Activated naive CD4-positive, alpha-beta T cell (primary cell): ENCODE measurements at places on chromosomes 16 and 17.

- DNase-seq = no peak
These were observed 8.4 kb downstream of the SLC16A5 start for GRCh38 chr17:75096082-75096625.

DNA sequence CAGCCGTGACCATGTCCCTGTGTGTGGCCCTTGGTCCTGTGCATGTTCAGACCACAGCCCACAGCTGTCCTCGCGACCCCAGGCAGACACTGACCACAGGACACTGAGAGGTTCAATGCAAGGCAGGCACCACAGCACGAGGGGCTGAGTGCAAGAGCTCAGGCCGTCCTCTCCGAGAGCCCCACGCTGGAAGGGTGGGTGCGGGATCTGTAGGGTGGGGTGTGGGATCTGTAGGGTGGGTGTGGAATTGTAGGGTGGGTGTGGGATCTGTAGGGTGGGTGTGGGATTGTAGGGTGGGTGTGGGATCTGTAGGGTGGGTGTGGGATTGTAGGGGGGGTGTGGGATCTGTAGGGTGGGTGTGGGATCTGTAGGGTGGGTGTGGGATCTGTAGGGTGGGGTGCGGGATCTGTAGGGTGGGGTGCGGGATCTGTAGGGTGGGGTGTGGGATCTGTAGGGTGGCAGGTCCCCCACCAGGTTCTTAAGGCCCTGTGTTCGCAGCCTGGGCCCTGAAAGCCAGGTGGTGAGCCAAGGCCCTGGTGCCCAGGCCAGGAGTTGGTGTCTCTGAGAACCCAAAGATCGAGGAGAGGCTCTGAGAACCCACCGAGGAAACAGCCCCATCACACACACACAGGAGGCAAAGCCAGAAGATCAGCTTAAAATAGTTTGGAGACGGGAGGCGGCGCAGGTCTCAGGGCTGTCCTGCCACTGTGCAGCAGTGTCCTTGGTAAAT, 48.2 kb downstream of the METRNL start:
- DNase-seq = no peak

DNA sequence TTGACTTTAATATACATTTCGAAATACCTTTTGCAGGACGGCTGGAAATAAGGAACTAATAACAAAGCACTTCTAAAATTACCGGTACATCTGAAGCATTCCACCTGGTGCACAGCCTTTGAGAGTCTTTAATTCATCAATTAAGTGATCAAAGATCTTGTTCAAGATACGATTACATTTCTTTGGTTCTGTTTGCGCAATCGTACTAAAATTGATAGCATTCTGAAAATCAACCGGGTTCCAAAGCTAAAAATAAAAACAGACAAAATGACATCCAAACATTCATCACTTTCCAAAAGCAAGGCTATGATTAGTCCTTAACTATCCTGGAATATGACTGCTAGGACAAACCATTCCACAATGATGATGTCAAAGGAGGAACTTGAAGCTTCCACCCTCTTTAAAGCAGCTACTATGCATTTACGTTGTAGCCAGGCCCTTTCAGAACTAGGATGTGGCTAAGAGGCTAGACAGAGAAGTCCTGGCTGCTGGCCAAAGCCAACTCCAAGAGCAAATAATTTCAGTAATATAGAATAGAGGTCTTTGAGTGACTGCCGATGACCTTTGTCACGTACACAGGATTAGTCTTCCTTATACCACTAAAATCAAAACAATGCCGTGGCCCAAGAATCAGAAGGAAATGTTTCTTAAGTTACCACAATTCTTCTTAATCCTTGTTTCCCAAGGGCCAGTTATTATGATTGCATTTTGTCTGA, 299.8 kb upstream of the PSMD7 start:
- no peak for DNase-seq

- DNase-seq = no peak
These were observed 7.7 kb upstream of the ENGASE start for GRCh38 chr17:79066963-79067362.

- DNase-seq = no peak
These were observed 156.4 kb downstream of the CMIP start for GRCh38 chr16:81601008-81601428.

DNA sequence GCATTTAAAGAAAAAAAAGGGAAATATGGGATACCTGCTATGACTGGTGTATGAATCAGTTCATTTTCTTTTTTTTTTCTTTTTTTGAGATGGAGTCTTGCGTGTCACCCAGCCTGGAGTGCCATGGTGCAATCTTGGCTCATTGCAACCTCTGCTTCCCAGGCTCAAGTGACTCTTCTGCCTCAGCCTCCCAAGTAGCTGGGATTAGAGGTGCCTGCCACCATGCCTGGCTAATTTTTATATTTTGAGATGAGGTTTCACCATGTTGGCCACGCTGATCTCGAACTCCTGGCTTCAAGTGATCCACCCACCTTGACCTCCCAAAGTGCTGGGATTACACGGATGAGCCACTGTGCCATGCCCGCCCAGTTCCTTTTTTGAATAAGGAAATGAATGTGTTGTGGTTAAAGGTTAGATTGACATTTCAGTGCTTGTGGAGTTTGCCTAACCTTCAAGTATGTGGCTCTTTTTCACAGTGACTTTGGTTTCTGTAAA, 7.7 kb downstream of the HAPSTR1 start:
- DNase-seq = no peak

DNA sequence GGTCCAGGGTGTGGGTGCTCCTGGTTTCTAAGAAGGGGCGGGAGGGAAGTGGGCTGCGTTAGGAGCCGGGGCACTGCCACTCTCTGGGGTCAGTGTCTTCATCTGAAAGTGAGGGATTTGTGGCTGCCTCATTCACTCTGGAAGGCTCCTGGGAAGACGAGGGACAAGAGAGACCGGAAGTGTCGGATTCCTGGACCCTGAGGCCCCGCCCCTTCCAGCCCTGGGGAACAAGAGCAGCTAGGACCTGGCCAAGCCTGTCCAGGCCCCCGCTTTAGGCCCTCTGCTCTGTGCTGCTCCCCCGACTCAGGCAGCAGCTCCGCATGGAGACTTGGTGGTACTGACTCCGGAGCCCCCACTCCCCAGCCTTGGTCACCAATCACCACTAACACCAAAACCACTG, 6.5 kb downstream of the LGALS3BP start:
- no peak for DNase-seq

DNA sequence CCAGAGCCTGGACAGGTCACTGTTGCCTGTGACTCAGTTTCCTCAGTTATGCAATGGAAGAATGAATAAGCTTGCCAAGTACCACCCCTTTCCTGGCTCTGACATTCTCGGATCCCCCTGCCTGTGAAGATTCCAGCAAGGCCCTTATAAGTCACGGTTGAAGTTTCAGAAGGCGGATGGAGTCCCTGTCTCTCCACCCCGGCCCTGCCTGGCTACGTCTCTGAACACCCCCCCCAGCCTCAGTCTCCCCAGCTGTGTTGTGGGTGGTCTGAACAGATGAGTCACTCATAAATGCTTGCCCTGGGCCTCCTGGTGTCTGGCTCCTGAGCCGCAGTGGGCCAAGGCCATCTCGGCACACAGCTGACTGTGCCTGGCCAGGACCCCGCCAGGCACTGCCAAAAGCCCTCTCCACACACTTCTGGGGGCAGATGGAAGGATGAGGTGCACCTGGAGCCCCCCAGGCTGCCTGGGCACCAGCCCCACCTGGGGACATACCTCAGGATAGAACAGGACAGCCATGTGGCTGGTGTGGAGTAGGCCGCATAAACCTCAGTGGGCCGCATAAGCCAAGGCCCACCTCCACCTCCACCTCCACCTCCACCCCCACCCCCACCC, 15.4 kb downstream of the VASN start:
- no peak for DNase-seq

- DNase-seq = no peak
These were observed 12.4 kb downstream of the ZFPM1 start for GRCh38 chr16:88465387-88465983.

GRCh38 chr16:81469710-81470535, 25.3 kb downstream of the CMIP start:
- DNase-seq = no peak

GRCh38 chr17:79627766-79628690, 17.2 kb upstream of the RBFOX3 start:
- DNase-seq = no peak

DNA sequence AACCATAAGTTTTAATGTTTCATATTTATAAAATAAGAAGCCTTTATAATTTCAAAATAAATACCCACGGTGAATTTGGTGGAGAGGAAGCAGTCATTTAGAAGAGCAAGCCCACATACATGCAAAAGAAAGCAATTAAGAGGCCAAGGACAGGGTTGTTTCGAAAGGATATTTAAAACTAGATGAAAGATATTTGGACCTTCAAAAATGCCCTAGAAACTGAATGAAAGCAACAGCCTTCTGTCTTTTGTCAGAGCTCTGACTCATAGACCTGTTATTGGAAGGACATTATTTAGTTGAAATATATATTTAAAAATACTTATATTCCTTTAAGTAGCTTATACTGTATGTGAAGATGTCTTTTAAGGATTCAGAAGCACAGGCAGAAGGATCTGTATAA, 8.6 kb upstream of the METTL9 start:
- no peak for DNase-seq

DNA sequence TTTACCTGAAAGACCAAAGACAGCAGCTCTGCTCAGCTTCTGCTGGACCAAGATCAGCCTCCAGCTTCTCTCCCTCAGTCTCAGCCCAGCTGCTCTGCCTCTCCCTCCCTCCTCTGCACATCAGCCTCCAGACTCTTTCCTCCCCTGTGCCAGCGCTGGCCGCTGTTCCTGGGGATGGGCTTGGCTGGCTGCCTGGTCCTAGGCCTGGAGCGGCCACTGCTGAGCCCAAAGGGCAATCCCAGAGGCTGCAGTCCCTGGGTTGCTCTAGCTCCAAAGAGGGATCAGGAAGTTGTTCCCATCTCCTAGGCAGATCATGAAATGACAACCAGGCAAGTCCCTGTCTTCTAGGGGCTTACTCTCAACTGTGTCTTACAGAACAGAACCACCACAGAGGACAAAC, 31.3 kb downstream of the DCUN1D3 start:
- no peak for DNase-seq

- DNase-seq = no peak
These were observed at the start of gene RASL10B for GRCh38 chr17:35731239-35731916. RASL10B (plus strand) TSS chr17:35731639; CDS start chr17:35735185, 3,546 bp downstream.

DNA sequence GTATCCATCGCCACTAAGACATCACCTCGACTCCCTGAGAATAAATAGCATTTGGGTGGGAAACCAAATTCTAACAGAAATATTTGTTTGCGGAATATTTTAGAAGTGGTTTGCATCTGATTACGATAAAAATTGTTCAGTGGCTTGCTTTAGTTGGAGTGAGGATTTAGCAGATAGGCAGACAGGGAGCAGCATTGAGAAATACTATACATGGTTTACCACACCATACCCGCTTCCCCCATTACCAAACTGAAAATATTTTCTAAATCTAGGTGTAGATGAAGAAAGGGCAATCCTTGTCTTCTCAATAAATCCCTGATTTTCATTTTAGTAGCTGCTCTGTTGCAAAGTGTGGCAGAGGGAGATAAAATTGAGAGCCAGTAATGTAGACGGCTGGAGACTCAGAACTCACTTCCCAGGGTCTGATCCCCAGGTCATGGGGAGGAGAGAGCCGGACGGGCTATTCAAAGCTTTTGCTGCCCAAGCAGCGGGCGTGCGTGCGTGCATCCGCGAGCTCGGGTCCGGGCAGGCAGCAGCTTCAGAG, 808 bp upstream of the BAHCC1 start:
- DNase-seq = no peak

- DNase-seq = no peak
These were observed 3.0 kb upstream of the TMEM204 start for GRCh38 chr16:1530349-1530882.

GRCh38 chr16:5001571-5001970, 32.2 kb downstream of the NAGPA start:
- no peak for DNase-seq

GRCh38 chr17:57651996-57652395, 93.1 kb downstream of the CCDC182 start:
- no peak for DNase-seq

DNA sequence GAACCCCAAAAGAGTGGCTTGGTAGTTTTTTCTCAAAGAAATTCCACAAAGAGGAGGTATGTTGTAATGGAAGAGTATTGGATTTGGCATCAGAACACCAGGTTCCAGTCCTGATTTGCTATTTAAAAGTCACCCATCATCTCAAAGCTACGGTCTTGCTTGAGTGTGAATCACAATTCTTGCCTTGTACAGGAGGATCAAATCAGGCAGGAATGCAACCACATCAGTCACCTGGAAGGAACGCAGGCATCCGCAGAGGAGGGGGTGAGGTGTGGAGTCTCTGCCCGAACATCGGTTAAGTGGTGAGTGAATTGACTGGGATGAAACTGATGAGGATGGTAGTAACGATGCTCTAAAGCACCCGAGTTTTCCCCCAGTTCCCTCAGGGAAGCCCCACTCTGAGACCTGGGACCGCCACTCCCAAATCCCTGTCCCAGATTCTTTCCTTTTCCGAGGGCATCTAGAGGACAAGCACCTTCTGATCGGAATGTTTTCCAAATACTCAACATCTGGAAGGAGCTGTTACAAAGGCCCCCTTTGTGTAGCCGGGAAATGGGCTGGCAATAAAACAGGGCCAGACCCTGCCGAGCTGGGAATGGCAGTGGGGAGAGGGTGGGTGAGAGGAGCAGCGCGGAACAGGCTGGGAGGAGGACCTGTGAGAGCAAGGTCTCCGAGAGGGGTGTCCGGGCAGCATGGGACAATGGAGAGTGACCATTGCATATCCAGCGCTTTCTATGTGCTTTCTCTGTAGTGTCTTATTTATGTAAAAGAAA, 469.6 kb downstream of the SLC39A11 start:
- no peak for DNase-seq

GRCh38 chr16:67883872-67884261, 818 bp upstream of the NRN1L start:
- peak; percentile 79 for DNase-seq

DNA sequence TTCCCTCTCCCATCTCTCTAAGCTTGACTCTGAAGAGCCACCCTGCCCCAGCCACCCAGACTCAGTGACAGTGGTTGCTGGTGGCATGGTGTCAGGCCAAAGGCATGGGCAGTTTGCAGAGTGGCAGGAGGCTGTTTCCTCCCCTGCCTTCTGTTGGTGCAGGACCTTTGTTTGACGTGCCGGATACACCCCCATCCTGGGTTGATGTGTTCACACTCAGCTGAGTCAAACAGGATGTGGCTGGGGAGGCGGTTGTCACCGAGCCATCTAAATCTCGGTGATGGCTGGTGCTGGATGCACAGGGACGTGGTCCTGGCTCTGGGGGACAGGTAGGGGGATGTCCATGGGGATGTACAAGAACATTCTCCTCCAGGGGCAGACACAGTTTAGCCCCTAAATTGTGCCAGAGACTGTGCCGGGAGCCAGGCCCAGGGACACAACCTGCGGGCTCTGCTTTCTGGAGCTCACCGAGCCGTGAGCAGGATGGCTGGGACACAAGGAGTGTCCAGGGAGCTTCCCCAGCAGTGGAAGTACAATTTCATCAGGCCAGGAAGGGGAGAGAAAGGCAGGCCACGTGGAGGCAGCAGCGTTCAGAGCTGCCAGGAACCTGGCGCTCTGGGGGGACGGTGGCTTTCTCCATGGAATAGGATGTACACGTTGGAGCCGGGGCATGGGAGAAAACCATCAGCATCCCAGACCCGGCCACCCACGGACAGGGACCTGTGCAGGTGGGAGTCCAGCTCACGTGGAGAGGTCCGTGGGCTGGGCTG, 264.2 kb downstream of the SEC14L1 start:
- DNase-seq = peak; percentile 47

GRCh38 chr17:7282752-7283321, 1.3 kb downstream of the SLC2A4 start:
- no peak for DNase-seq
